ENCODE measurements at places on chromosomes 12 and 14.

GRCh38 chr12:27817766-27818165 lies 37.7 kb upstream of the MANSC4 start:
- no peak for DNase-seq

DNA sequence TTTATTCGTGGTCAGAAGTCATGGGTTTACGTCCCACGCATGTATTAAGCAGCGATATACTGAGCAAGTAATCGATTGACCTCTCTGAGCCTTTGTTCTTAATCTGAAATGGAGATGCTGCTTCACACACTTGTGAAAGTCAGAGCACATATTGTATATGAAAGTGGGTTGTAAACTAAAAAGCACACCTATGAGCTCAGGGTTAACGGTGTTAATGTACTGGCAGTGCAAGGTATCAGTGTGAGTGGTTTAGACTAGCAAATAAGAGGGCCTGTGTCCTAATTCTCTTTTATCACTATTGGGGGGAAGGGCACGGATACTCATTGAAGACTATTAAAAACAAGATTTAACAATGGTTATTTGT lies 676 bp downstream of the MRPL42 start:
- DNase-seq = no peak

GRCh38 chr12:5872745-5873144 lies 72.3 kb downstream of the ANO2 start:
- no peak for DNase-seq

- no peak for DNase-seq
Observed at GRCh38 chr12:124509676-124510300, 57.6 kb downstream of the NCOR2 start.

GRCh38 chr12:121933522-121934308 lies 15.3 kb downstream of the CFAP251 start:
- DNase-seq = no peak

- no peak for DNase-seq
Observed at GRCh38 chr12:13702381-13702780, 279.0 kb downstream of the GRIN2B start.

DNA sequence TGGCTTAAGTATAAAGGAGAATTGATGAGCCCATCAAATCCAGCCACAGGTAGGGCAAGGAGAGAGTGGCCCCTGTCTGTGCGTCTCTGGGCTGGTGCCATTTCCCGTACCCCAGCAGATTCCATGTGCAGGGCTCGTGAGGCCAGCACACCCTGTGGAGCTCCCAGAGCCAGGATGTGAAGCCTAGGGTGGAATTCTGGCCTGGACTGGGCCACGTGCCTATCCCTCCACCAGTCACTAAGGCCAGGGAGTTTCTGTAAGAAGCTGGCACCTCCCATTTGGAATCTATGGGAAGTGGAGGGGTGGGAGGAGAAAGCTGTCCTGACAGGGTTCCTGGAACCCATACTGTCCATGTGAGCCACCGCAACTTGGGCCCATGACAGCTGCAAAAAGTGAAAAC lies 148.5 kb downstream of the FOXN3 start:
- no peak for DNase-seq

DNA sequence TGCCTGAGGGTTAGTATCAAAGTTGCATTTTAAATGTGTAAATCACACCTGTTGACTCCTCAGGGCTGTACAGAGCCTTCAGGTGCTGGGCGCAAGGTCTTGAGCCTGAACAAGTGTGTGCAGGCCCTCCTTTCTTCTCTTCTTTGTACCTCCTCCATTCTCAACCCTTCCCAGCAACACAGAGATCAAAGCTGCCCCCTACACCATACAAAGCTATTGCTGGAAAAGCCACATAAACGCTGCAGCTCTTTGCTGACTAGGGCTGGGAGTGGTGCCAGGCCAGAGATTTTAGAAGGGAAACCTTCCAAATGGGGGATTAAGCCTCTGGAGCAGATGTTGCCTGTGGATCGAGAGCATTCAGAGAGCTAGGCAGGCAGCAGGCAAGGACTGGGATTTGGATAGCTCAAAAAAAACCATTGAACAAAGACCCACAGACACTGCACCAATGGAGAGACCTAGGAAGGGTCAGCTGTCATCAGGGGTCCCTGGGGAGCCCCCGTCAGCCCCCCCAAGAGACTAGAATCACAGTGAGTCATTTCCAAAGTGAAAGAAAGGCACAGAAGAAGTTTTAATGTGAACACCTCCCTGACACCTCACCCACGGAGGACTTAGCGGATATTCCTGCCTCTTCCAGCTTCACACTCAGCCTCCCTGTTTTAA lies 18.2 kb upstream of the SUSD6 start:
- no peak for DNase-seq

DNA sequence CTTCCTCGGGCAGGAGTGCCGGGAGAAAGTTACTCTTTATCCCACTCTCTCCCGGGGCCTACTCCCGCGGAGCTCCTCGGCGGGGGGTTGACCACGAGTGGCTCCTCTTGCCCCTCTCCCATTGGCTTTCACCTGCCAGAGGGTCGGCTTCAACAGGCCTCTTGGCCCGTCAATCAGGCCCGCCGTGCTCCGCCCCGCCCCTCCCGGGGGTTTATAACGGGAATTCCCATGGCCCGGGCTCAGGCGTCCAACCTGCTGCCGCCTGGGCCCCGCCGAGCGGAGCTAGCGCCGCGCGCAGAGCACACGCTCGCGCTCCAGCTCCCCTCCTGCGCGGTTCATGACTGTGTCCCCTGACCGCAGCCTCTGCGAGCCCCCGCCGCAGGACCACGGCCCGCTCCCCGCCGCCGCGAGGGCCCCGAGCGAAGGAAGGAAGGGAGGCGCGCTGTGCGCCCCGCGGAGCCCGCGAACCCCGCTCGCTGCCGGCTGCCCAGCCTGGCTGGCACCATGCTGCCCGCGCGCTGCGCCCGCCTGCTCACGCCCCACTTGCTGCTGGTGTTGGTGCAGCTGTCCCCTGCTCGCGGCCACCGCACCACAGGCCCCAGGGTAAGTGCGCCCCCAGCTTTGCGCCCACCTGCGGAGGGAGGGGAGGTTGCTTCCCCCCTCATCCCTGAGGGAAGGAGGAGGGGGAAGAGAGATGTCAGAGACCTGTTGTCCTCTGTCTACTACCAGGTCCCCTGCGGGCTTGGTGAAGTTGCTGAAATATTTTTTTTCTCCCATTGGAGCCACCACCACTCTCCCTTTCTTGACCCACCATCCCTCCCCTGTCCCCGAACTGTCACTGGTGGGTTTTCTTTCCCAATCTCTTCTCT lies at the start of gene SMOC1:
Gene SMOC1, plus strand, starts transcription at position 242 of the 869 bp plus-strand sequence. Its CDS starts 263 bp downstream, at position 505.
- DNase-seq = no peak

DNA sequence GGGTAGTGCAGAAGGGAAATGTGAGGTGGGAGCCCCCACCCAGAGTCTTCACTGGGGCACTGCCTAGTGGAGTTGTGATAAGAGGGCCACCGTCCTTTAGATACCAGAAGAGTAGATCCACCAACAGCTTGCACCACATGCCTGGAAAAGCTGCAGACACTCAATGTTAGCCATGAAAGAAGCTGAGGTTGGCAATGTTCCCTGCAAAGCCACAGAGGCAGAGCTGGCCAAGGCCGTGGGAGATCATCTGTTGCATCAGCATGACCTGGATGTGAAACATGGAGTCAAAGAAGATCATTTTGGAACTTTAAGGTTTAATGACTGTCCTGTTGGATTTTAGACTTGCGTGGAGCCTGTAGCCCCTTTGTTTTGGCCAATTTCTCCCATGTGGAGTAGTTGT lies 468.4 kb upstream of the FOXG1 start:
- DNase-seq = no peak
